ENCODE measurements at places on chromosomes 3 and 15.

GRCh38 chr3:3448468-3448867 is 269.0 kb upstream of the CRBN start:
- no peak for DNase-seq

DNA sequence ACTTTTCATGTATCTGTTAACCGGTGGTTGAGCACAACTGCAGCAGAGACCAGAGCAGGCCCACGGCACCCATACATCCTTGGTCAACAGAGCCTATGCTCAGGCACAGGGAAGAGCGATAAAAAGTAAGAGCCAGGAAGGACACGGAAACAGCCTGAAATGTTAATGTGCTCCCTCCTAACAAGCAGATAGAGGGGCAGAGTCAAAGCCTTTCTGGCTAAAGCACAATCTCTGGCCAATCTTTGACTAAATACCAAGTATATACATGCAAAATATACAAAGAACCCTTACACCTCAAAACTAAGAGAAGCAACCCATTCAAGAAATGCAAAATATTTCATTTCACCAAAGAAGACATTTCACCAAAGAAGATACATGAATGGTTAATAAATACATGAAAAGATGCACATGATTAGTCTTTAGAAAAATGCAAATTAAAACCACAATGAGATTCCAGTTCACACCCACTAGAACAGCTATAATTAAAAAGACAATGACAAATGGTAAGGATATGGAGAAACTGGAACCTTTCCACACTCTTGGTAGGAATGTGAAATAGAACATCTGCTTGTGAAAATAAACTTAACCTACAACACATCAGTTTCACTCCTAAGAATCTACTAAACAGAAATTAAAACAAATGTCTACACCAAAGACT is 88.0 kb downstream of the OSBPL10 start:
- no peak for DNase-seq

- DNase-seq = no peak
Observed at GRCh38 chr15:27059610-27060202, 88.7 kb downstream of the GABRG3 start.

DNA sequence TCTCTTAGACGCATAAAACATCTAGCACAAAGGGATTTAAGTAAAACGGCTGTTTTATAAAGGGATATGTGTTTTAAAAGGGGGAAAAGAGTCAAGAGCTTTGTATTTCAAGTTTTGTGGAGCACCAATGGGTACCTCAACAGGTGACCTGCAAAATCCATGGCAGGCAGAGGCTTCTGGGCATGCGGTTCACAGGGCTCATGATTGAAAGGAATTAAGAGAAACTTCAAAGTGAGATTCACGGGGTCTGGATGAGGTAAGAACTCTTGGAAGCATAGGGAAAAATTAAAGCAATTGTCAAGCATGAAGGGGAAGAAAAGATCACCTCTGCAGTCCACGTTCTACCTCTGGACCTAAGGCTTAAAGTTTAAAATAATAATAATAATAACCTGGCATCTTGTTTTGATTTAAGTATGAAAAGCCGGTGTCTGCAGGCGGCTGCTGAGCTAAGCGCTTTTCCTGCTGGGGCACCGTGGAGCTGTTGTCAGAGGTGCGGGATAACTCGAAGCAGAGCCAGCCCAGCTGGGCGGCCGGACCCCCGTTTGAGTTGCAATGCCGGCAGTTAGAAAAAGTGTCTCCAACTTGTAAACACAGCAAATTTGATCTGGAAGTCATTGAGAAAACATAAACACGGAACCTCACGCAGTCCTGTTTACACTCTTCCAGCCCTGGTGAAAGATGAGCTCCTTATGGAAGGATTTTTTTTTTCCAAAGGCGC is 40.5 kb downstream of the HES1 start:
- no peak for DNase-seq

Measured in GM04503 (cell line).